ENCODE measurements at places on chromosomes 6 and 20.

DNA sequence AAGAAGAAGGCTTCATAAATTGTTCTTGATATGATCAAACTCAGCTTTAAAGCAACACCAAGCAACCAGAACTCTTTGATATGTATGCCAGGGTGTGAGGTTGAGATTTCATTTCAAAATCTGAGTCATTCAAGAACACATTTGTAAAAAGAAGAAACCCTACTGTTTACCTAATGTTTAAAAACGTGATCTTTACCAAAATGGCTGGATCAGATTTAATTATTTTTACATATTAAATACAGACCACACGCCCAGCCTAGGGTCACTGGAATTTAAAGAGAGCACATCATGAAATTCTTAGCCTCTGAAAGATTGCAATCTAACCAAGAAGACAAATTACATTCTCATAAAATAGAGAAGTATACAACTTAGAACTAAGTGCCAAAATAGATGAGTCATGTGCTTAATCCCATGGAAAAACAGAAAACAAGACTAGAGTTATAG is 206.8 kb upstream of the SMLR1 start:
- ATAC-seq = no peak

- ATAC-seq = no peak
These were observed 157.8 kb upstream of the TENT5A start for GRCh38 chr6:81909981-81910900.

DNA sequence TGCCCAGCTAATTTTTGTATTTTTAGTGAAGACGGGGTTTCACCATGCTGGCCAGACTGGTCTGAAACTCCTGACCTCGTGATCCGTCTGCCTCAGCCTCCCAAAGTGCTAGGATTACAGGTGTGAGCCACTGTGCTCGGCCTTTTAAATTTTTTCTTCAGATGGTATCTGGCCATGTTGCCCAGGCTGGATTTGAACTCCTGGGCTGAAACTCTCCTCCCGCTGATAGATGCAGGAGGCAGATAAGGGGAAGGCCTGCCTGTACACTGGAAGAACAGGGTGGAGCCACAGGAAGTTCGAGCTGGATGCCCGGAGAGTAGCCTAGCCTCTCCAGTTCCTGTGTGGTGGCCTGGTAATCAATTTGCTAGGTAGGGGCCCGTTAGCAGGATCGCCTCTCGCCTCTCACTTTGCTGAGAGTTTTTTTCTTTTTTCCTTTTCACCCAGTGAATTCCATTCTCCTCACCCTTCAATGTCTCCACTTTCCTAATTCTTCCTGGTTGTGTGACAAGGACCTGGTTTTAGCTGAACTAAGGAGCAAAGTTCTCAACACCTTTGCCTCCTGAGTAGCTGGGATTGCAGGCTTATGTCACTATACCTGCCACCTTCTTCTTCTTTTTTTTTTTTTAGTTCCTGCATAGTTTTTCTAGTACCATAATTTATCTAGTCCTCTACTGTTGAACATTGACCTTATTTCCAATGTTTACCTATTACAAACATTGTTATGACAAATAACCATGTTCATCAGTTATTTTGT is 19.4 kb upstream of the ITCH start:
- ATAC-seq = no peak

GRCh38 chr20:52425701-52426100 is 234.1 kb upstream of the ZFP64 start:
- no peak for ATAC-seq

DNA sequence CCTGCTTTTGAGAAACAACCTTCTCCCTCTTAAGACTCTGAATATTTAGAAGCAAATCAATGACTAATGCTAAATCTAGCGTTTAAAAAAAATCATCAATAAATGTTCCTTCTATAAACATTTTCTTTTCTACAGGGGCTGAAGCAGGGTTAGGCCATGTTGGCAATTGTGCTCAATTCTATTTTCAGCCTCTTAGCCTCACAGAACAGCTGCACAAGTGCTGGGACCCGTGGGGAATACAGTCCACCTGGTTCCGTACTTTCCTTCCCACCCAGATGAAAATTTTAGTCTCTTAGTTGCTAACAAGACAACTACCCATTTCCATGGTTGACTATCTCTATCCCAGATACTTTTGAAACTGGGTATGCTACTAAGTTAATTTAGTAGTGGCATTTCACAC is 138.6 kb downstream of the RPS12 start:
- no peak for ATAC-seq

GRCh38 chr6:27838945-27839625 is 73.1 kb downstream of the OR2B2 start:
- ATAC-seq = peak; percentile 53

DNA sequence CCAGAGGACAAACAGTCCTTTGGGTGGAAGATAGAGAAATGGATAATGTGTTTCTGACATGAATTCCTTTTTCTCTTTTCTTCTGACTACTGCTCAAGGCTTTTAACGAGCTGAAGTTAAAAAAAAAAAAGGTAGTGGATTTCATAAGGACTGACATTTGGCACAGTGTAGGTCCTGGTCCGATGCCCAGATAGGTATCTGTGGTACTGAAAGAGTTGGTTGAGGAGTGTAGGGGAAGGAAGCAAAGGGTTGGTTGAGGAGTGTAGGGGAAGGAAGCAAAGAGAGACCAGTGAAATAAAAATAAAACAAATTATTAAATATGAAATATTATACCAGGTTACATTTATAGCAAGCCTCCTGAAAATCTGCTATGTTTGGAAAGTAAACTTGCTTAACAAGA is 11.8 kb downstream of the UTRN start:
- peak; percentile 10 for ATAC-seq

GRCh38 chr6:26183581-26184366 is 96.5 kb downstream of the HFE start:
- peak; percentile 90 for ATAC-seq

GRCh38 chr20:18058661-18059467 is 1.1 kb upstream of the OVOL2 start:
- ATAC-seq = no peak

GRCh38 chr6:130215526-130215925 is 7.2 kb downstream of the SAMD3 start:
- no peak for ATAC-seq

GRCh38 chr6:35642471-35643161 is 46.1 kb downstream of the FKBP5 start:
- ATAC-seq = no peak

DNA sequence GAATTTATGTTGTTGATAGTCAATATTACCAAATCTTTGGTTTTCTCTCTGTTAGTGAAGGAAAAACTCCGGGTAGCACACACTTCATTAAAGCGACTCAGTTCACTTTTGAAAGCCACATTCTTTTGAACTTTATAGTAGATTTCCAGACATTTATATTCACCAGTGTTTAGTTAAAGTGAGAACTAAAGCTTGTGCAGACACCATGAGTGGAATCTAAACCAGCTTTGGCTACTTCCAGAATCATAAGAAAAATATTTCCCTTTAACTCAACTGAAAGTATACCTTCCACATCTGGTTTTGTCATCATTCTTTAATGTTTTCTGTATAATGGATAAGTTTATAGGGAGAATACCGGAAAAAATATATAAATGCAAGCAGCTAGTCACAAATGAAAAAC is 92.1 kb upstream of the COL21A1 start:
- ATAC-seq = no peak

Measured in gastroesophageal sphincter (tissue), 4 donors.